Kidney (tissue), 22 donors: ENCODE measurements at places on chromosomes 5 and 9. TPM values are rescaled to one million over a fixed set of nuclear protein-coding genes. Genes with fewer than 3 reads are reported as not detected.

IL9 gene
- polyA plus RNA-seq: not detected

MEIKIN gene
- not detected for polyA plus RNA-seq

DNA sequence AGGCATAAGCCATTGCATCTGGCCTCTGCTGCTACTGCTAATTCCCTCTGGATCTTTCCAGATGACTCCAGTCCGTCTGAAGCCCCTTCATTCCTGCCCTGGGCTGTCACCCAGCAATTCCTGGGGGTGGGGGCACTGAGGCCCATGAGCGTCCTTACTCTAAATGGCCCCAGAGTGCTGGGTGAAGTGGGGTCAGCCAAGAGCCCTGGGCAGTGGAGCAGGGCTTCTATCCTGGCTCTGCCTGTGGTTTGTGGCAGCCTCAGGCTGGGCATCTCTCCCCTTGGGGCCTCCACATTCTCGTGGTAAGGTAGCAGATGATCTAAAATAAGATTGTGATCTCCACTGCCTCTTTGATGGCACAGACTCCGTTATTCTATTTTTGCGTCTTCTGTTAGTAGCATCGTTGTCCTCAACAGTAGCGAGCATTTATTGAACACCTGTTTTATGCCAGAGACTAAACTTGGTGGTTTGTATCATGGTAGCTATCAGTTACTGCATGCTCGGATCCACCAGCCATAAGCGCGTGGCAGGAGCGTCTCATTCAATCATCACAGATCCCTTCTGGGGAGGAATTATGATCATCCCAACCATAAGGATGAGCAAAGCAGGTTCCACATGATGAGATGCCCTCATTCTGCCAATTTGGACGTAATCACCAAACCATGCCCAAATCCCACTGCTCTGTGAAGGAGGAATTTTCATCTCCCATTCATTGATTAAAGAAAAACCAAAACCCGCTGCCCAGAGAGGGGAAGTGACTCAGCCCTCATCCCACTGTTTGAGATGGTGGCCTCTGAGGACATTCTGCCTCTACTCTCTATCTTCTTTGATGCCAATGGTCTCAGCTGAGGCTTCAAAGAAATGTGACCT lies 21.9 kb upstream of the DUSP1 start:
- DNase-seq: no peak

ACSL6 gene
- 2.1 TPM for polyA plus RNA-seq

DNA sequence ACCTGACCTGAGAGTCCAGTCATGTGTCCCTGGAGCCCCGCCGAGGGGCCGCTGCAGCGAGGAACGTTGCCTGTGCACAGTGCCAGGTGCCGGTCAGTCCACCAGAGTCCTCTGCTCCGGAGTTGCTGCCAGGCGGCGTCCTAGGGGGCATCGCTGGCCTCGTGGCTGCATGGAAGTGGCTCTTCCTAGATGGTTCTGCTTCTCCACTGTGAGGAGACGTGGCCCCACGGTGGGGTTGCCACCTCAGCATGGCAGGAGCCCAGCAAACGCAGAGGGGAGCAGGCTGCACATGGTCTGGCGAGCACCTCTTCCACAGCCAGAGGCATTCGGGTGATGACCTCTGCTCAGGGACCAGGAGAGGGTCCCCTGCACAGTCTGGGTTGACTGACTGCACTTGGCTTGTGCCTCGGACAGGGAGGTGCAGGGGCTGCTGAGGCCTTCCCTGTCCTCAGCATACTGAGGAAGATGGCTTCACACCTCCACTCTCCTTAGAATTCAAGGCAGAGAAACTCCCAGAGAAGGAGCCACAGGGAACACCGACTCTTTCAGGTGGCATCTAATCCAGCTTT lies 25.9 kb upstream of the POMT1 start:
- DNase-seq: peak; percentile 51
